ENCODE measurements at places on chromosomes 6 and 20. TPM values are rescaled to one million over a fixed set of nuclear protein-coding genes. Genes with fewer than 3 reads are reported as not detected.

GRCh38 chr6:66556936-66557335 is 849.9 kb upstream of the EYS start:
- DNase-seq: no peak
- no peak overlapping the region for H3K4me3 ChIP-seq
- no peaks in the 10 kb centered on the region for H3K27me3 ChIP-seq
- H3K4me1 ChIP-seq: no peaks in the 10 kb centered on the region

GRCh38 chr6:26155061-26155930 is 68.1 kb downstream of the HFE start:
- H3K4me1 ChIP-seq: peaks cover 8% of the 10 kb centered on the region
- H3K27me3 ChIP-seq: no peaks in the 10 kb centered on the region
- peak overlapping the region; percentile 42 for H3K4me3 ChIP-seq
- H3K27ac ChIP-seq: peak overlapping the region; percentile 62
- H3K36me3 ChIP-seq: no peaks in the 10 kb centered on the region
- DNase-seq: peak; percentile 65

DNA sequence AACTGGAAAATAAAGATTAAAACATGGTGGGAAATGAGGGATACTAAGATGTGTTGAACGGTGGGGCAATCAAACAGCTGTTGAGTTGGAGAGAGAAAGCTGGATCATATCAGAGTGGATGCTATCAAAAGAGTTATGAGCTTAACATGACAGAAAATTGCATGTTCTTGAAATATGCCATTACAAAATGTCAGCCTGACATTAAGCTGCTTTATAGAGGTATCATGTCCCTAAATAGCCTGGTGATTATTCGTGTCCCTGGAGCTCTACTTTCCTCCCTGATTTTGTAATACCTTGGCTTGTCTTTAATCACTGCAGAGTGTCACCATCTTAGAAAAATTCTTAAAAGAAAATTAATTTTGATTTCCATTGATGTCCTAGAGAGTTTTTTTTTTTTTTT is 223.1 kb downstream of the PHF3 start:
- DNase-seq: no peak
- no peaks in the 10 kb centered on the region for H3K36me3 ChIP-seq
- no peaks in the 10 kb centered on the region for H3K27me3 ChIP-seq
- no peak overlapping the region for H3K27ac ChIP-seq
- no peak overlapping the region for H3K4me3 ChIP-seq
- no peaks in the 10 kb centered on the region for H3K4me1 ChIP-seq

DNA sequence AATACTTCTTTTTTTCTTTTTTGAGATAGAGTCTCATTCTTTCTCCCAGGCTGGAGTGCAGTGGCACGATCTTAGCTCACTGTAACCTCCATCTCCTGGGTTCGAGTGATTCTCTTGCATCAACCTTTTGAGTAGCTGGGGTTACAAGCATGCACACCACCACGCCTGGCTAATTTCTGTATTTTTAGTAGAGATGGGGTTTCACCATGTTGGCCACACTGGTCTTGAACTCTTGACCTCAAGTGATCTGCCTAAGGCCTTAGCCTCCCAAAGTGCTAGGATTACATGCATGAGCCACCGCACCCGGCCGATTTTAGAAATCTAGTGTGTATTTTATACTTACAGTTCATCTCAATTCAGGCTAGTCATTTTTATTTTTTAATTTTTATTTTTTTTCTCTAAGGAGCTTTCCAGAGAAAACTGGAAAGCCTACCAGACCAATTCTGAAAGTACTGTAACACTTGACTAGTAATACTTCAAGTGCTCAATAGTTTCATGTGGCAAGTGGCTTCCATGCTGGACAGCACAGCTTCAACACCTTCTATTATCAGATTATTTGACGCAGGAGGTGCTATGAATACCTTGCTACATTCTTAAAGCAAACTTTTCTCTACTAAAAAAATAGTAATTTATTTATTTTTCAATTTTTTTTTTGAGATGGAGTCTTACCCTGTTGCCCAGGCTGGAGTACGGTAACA is 25.0 kb downstream of the POLR1C start:
- no peaks in the 10 kb centered on the region for H3K27me3 ChIP-seq
- no peak for DNase-seq
- H3K36me3 ChIP-seq: peaks cover 7% of the 10 kb centered on the region
- no peak overlapping the region for H3K27ac ChIP-seq
- H3K4me3 ChIP-seq: no peak overlapping the region

Gene GJA1
- total RNA-seq: 235 TPM

Gene BANF2
- not detected for total RNA-seq

DNA sequence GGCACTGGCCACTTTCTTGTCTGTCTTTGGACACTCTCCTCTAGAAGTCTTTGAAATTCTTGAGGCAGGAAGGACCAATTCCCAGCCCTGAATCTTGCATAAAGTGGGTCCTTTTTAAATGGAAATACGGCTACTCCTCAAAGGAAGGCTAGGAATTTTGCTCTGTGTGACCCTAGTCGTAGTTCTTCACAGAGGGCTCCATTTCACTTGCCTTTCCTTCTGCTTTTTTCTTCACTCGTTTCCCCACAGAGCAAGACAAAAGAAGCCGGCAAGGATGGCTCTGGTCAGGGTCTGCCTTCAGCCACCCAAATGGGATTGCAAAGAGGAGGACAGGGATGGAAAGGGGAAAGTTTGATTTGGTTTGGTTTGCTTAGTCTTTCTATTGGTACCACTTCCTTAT is 25.8 kb downstream of the HLA-E start:
- peak overlapping the region; percentile 98 for H3K27ac ChIP-seq
- no peak overlapping the region for H3K4me3 ChIP-seq
- H3K4me1 ChIP-seq: peaks cover 5% of the 10 kb centered on the region
- H3K27me3 ChIP-seq: no peaks in the 10 kb centered on the region
- DNase-seq: no peak

DNA sequence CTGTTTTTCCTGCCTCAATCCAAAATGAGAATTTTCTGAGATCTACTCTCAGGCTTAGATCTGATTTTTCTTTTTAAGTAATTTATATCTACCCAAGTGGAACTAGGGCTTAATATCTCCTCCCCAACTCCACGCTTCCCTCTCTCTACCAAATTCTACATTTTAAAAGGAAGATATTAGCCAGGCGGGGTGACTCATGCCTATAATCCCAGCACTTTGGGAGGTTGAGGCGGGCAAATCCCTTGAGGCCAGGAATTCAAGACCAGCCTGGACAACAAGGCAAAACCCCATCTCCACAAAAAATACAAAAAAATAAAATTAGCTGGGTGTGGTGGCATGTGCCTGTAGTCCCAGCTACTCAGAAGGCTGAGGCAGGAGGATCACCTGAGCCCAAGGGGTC is 61.0 kb downstream of the MTFR2 start:
- H3K36me3 ChIP-seq: peaks cover 31% of the 10 kb centered on the region
- no peak for DNase-seq
- no peak overlapping the region for H3K4me3 ChIP-seq

Gene IMPG1
- not detected for total RNA-seq

Gene GCNT2
- total RNA-seq: 11.4 TPM

DNA sequence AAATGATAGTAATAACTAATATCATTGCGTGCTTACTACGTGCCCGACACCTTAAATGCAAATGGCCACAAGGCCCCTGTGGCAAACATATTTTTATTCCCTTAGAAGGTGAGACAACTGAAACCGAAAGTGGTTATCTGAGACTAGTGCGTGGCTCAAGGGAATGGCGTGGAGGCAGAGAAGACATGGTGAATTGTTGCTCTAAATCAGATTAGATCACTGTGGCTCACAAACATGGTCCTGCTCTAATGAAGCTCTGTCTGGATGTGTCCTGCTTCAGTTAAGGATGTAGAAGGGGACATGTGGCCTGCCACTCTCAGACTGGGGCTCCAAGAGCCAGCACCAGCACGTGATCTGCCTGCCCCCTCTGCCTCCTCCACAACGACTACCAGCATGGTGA is 124.2 kb upstream of the GMDS start:
- H3K27ac ChIP-seq: no peak overlapping the region
- H3K27me3 ChIP-seq: no peaks in the 10 kb centered on the region
- no peak overlapping the region for H3K4me3 ChIP-seq

GRCh38 chr6:42193491-42193894 is 1.3 kb downstream of the GUCA1B start:
- peaks cover 6% of the 10 kb centered on the region for H3K4me1 ChIP-seq
- no peak for DNase-seq
- H3K4me3 ChIP-seq: no peak overlapping the region
- H3K27ac ChIP-seq: no peak overlapping the region
- H3K27me3 ChIP-seq: peaks cover 2% of the 10 kb centered on the region

Gene SSTR4
- total RNA-seq: not detected

DNA sequence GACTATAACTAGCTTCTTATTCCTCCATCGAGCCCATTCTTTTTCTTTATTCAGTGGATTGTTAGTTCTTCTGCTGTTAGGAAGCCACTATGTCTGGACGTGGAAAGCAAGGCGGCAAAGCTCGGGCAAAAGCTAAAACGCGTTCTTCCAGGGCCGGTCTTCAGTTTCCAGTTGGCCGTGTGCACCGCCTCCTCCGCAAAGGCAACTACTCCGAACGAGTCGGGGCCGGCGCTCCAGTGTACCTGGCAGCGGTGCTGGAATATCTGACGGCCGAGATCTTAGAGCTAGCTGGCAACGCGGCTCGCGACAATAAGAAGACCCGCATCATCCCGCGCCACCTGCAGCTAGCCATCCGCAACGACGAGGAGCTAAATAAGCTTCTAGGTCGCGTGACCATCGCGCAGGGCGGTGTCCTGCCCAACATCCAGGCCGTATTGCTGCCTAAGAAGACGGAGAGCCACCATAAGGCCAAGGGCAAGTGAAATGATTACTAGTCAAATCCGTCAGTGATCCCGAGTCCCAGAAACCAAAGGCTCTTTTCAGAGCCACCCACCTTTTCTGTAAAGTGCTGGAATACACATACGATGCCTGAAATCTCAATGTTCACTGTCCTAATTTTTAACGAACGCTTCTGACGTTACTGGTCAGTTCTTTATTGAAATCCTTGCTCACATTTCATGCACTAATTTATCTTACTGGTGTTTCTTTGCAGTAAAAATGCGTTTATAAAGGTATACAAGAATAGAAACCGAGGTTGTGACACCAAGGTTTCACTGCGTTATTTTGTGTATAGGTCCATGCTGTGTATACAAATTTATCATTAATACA is 129.9 kb downstream of the HFE start:
- H3K4me3 ChIP-seq: peak overlapping the region; percentile 42
- peaks cover 6% of the 10 kb centered on the region for H3K4me1 ChIP-seq
- no peaks in the 10 kb centered on the region for H3K36me3 ChIP-seq
- DNase-seq: peak; percentile 95

- H3K36me3 ChIP-seq: no peaks in the 10 kb centered on the region
- no peak for DNase-seq
- no peak overlapping the region for H3K4me3 ChIP-seq
- H3K27me3 ChIP-seq: peaks cover 38% of the 10 kb centered on the region
- peaks cover 8% of the 10 kb centered on the region for H3K4me1 ChIP-seq
Measured at GRCh38 chr6:89415185-89415584, 3.1 kb upstream of the RRAGD start.

GRCh38 chr6:4774715-4775493 is 1.3 kb upstream of the CDYL start:
- H3K4me1 ChIP-seq: peaks cover 12% of the 10 kb centered on the region
- peak overlapping the region; percentile 49 for H3K4me3 ChIP-seq
- DNase-seq: peak; percentile 22
- H3K27me3 ChIP-seq: peaks cover 30% of the 10 kb centered on the region

DNA sequence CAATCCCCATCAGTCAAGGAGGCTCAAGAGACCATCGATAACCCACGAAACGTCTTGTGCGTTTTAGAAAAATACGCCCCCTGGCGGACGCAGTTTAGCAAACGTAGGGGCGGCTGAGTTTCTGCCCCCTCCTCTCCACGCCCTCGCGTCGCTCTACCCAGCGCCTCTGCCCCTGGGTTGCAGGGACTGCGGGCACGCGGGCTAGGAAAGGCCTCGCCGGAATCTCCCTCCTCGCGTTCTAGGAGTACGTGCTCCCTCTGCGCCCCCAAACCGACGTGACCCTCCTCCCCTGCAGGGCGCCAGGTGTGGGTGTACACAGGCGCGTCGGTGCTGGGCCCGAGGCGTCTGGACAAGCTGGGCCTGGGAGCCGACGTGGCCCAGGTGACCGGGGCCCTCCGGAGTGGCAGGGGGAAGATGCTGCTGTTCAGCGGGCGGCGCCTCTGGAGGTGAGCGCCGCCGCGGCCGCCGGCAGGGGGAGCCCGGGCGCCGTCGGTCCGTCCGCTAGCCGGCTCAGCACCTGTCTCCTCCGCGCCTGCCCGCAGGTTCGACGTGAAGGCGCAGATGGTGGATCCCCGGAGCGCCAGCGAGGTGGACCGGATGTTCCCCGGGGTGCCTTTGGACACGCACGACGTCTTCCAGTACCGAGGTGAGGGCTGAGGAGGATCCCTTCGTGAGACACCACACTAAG is 5.3 kb downstream of the MMP9 start:
- no peak overlapping the region for H3K4me3 ChIP-seq
- peaks cover 39% of the 10 kb centered on the region for H3K27me3 ChIP-seq
- H3K36me3 ChIP-seq: no peaks in the 10 kb centered on the region
- H3K27ac ChIP-seq: no peak overlapping the region
- DNase-seq: peak; percentile 31
- no peaks in the 10 kb centered on the region for H3K4me1 ChIP-seq

DNA sequence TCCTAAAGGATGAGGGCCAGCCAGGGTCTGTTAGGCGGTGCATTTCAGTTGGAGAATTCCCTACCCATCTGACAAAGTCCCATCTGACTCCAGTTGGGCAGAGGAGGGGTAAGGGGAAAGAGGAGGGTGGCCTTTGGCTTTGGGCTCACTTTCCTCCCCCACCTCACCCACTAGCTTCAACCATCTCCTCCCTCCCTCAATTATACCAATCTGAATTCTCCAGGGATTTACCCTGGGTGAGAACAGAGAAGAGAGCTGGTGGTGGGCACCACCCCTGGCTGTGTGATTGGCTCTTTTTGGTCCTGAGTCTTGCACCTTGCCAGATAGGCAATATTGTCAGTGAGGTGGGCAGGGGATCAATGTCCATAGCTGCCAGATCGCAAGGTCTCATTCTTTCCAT is 3.2 kb downstream of the HMGA1 start:
- no peaks in the 10 kb centered on the region for H3K27me3 ChIP-seq
- peak overlapping the region; percentile 70 for H3K27ac ChIP-seq
- H3K36me3 ChIP-seq: peaks cover 9% of the 10 kb centered on the region

- no peak overlapping the region for H3K4me3 ChIP-seq
- DNase-seq: no peak
- H3K36me3 ChIP-seq: no peaks in the 10 kb centered on the region
- no peak overlapping the region for H3K27ac ChIP-seq
- H3K27me3 ChIP-seq: no peaks in the 10 kb centered on the region
- peaks cover 10% of the 10 kb centered on the region for H3K4me1 ChIP-seq
Measured at GRCh38 chr6:70705772-70706171, 38.1 kb downstream of the SMAP1 start.

- no peak overlapping the region for H3K4me3 ChIP-seq
Measured at GRCh38 chr6:114377881-114378280, 35.1 kb upstream of the HS3ST5 start.

Gene SALL4
- 1.9 TPM for total RNA-seq

DNA sequence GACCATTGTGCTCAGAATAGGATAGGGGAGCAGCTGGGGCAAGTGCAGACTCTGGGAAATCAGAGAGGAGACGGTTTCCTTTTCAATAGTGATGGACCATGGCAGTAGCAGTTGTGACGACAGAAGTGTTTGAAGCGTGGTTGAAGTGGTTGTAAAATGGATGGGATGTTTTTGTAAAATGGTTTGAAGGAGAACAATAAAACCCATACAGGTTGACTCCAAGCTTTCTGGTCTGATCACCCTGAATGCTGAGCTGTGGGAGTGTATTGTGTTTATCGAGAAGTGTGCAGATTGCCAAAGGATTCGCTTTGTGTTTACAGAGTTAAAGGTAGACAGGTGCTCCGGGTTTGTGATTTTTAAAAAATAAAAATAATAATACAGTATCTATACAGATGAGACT is 255.2 kb upstream of the SULF2 start:
- H3K27me3 ChIP-seq: no peaks in the 10 kb centered on the region
- no peaks in the 10 kb centered on the region for H3K36me3 ChIP-seq
- no peak for DNase-seq
- H3K4me3 ChIP-seq: no peak overlapping the region

All from endothelial cell of umbilical vein (primary cell).